ENCODE measurements at places on chromosomes 1 and 21. TPM values are rescaled to one million over a fixed set of nuclear protein-coding genes. Genes with fewer than 3 reads are reported as not detected.

DNA sequence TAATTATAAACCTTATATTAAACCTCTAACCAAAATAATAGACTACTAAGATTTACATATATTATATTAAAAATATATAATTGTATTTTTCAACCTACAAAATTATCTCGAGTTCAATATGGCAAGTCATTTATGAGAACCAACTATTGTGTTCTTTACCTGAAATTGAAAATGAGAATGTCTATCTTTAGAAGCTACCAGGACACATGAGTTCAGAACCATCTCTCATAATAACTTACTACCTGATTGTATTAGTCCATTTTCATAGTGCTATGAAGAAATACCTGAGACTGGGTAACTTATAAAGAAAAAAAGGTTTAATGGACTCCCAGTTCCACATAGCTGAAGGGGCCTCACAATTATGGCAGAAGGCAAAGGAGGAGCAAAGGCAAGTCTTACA, 6.8 kb downstream of the HAO2 start:
- no peak for DNase-seq

GRCh38 chr1:240462277-240462676, 149.7 kb downstream of the GREM2 start:
- DNase-seq: no peak

DNA sequence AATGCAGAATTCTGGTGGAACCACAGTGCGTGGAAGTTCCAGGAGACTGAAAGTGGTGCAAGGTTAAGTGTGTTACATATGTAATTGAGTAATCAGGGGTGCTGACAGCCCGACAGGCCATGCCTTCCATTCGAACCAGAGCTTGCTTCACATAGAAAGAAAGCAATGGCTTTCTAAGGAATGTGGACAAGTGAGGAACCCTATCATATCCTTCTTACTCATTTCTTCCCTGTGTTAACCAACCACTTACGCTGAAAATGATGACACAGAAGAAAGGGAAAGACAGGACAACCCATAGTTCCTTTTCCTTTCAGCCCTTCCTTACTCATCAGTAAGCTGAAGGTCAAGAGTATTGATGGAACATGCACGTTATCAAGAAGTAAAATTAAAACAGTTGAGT, 48.1 kb upstream of the KCNA3 start:
- DNase-seq: no peak

GRCh38 chr1:230970432-230970831, 8.2 kb downstream of the TTC13 start:
- DNase-seq: no peak

DNA sequence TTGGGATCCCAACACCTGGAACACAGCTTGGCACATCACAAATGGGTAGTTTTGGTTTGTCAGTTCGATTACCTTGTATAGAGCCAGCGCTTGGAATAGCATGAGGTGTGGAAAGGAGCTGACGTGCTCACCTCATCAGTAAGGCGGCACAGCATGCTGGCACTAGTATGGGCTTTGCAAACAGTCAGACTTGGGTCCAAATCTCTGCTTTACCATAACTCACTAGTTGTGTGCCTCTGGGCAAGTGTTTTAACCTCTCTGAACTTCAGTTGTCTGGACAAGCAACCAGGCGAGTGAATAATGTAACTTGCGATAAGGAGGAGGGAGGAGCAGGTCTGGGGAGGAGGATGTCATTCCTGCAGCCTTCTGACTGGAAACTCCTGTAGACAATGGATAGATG, 26.3 kb upstream of the NEK2 start:
- DNase-seq: no peak

GRCh38 chr1:197865809-197866208, 36.6 kb upstream of the C1orf53 start:
- no peak for DNase-seq

- no peak for DNase-seq
Observed at GRCh38 chr1:160789702-160790611, 6.0 kb upstream of the LY9 start.

ANGPTL1 gene
- not detected for total RNA-seq

OR2T27 gene
- not detected for total RNA-seq

NEGR1 gene
- total RNA-seq: not detected

RCC1 gene
- total RNA-seq: 115 TPM

KIF21B gene
- 37.5 TPM for total RNA-seq

ATP6V1G3 gene
- total RNA-seq: not detected

PTPRC gene
- total RNA-seq: 319 TPM

RUSC1 gene
- total RNA-seq: 31.3 TPM

All from CD8-positive, alpha-beta memory T cell (primary cell).